Activated CD4-positive, alpha-beta T cell treated with anti-CD3 and anti-CD28 coated beads, Interleukin-2, amount 50 U/mL, for 48 hours (primary cell): ENCODE measurements at places on chromosomes 11 and 22.
A peak's percentile ranks its signal among the peaks of the same experiment; 100 is the strongest.

- no peak for DNase-seq
These were observed 96.1 kb downstream of the GRIA4 start for GRCh38 chr11:105705786-105706530.

- no peak for DNase-seq
These were observed 18.0 kb downstream of the FAM227A start for GRCh38 chr22:38638216-38638615.

- DNase-seq = no peak
These were observed 722.2 kb upstream of the TENM4 start for GRCh38 chr11:80163011-80163410.

DNA sequence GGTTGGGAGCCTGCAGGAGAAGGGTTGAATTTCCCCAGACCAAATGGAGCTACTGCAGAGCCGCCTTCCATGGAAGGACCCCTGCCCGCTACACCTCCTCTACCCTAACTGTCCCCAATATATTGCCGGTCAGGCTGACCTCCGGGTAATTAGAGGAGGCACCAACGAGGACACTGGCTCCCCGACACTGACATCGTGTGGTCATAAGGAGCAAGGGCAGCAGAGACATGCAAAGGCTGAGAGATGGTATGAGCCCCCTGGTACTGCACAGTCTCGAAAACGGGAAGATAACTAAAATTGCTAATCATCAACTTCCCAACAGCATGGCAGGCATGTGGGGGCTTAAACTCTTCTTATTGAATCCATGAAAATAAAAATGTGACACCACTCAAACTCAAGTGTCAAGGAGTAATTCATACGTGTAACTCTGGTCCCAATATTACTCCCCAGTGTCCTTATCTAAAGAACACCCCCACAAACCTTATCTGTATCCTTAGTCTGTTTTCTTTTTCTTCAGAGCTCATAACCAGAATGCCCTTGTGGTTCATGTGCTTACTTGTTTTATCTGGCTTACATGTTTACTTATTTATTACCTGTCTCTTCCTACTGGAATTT, 4.4 kb downstream of the CAVIN3 start:
- peak; percentile 36 for DNase-seq

GRCh38 chr11:104028476-104029263, 7.8 kb upstream of the DDI1 start:
- DNase-seq = no peak

DNA sequence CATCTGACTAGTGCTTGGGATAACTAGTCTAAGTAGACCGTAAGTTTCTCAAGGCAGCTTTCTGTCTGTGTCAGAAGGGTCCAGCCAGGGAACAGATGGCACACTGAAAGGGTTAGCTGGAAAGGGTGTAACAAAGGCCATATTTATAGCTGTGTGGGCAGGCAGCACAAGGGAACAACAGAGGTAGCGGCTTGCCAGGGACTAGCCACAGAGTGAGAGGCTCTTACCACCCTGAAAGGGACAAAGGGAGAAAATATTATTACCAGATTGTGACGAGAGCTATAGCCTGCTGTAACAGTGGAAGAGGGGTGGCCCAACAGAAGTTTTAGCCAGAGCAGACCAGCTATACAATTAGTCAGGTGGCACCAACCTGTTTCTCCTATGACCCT, 129.4 kb downstream of the CCDC34 start:
- DNase-seq = no peak

GRCh38 chr11:31132531-31133421, 236.8 kb downstream of the DCDC1 start:
- no peak for DNase-seq

GRCh38 chr11:126698576-126698975, 302.0 kb downstream of the KIRREL3 start:
- DNase-seq = no peak

GRCh38 chr11:15027011-15027410, 46.4 kb upstream of the CALCB start:
- no peak for DNase-seq

GRCh38 chr11:13339195-13340153, 61.9 kb downstream of the BMAL1 start:
- peak; percentile 20 for DNase-seq

DNA sequence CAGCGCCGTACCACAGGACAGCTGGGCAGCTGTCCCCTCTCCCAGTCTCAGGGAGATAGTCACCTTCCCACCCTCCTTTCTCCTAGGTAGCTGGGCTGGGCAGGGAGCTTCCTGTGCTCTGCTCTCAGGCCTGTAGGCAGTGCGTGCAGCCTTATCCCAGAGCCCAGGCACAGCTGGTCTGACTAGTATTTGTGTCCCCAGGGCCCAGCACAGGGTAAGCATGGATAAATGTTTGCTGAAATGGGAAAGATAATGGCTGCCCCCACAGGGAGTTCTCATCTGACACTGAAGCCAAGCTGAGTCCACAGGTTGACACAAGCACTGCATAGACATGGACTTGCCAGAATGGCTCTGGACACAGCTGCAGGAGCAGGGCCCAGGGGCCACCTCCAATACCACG, 9.8 kb downstream of the SLC15A3 start:
- DNase-seq = no peak

DNA sequence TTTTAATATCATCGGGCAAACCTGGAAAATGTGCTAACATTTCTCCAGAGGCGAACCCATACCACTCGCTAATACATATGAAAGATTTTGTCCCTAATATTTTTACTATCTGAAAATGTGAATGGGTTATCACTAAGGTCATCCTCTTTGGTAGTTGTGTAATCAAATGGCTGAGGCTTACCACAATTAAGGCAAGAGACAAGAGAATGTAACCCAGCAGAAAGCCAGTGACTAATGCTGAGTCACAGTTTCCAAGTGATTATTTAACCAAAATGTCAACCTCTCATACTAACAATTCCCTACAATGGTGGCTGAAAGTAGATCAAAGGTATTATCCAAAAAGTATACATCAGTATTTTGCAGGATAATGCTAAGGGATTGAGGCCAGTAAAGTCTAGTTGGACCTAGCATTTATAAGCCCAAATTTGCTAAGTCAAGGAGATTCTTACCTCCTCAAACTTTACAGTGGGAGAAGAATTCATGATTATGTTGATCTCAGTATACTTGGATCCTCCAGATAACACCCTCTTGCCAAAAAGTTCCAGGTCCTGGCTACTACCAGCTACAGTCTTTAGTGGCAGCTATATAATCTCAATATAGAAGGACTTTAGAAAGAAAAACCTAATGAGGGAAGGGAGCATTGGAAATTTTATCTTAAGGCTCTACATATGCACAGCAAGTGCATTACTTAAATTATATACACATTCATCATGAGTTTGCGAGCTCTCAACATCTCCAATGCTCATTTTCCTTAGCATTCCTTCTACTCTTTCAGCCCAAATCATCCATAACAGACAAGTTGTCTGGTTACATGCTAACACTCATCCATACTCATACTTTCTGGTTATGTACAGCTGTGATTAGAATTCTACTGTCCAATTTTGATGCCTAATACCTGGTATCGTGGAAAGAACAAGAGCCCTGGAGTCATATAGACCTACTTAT, 25.4 kb downstream of the SIK3 start:
- DNase-seq = no peak

GRCh38 chr11:91922846-91923245, 301.8 kb upstream of the FAT3 start:
- no peak for DNase-seq

DNA sequence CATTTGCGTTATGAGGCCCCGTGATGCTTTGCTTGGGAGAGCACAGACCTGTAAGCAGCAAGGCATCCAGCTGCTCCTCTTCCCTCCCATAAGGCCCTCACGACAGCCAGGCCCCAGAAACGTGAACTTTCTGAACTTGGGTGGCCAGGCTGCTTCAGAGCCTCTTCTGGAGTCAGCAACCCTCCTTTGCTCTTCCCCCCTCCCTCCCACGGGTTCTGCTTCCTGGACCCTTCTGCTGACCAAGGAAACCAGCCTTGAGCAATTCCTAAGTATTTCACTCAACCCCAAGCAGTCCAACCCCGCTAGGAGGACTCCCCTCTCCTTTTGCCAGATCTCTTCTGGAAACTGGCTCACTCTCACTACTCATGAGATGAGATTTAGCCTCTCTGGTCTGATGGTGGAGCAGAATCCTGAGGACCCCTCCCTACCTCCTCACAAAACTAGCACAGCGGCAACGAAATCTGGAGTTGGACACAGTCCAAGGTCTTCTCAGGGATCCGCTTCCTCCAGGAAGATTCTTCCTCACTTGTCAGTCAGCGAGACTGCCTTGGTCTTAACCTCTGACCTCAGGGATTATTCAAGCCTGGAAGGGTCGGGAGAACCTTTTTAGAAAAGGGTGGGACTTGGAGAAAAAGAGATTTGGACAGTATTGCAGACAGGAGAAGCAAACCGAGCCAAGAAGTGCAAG, 86.2 kb downstream of the UBASH3B start:
- DNase-seq = no peak

DNA sequence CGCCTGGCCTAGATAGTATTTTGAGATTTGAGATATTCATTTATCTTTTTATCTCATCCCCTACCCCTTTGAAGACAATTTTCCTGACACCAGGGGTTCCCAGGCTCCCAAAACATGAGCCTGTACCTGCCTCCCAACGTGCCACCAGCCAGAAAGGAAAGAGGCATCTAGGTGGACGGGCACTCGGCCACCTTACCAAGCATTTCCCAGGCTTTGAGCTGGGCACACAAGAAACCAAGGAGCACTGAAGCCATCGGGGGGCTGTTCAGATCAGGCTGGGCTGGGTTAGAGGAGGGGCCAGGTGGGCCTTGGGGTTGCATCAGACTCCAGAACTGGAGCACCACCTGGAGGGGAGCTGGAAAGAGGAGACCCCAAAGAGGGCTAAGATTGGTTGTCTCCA, 28.5 kb upstream of the BAIAP2L2 start:
- no peak for DNase-seq

GRCh38 chr11:34552270-34552669, 38.7 kb upstream of the ELF5 start:
- DNase-seq = no peak

GRCh38 chr22:37051391-37052385, at the start of gene KCTD17:
Gene KCTD17 (plus strand): TSS chr22:37051742. CDS start chr22:37051761, 19 bp downstream.
- DNase-seq = peak; percentile 79

DNA sequence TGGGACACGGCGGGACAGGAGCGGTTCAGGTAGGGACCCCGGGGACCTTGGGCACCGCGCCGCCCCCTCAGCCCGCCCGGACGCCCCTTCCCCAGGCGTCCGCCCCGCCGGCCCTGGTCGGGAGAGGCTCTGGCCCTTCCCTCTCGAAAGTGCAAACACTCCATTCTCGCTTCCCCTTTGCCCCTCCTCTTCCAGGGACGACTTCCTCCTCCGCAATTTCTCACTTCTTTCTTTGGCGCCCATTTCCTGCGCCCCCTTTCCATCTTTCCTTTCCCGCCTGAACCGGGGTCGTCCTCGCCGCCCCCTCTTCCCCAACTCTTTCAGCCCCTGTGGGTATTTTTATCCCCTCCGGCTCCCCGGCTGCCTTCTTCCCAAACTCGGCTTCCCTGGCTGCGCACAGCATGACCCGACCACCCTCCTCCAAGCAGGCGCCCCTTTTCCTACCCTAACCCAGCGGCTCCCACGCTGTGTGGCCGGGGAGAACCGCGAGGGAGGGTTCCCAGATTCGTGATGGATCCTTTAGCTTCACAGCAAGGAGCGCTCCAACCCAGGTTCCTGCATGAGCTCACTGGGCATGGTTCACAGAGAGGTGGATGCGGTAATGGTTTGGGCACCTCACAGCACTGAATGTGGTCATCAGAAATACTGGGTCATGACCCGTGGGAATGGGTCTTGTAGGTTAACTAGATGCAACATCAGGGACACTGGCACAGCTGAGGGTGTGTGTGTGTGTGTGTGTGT, 689 bp downstream of the RAB39A start:
- DNase-seq = peak; percentile 3
